Putamen (tissue), 1 donor: ENCODE measurements at places on chromosomes 7 and 10.
A peak's percentile ranks its signal among the peaks of the same experiment; 100 is the strongest.

DNA sequence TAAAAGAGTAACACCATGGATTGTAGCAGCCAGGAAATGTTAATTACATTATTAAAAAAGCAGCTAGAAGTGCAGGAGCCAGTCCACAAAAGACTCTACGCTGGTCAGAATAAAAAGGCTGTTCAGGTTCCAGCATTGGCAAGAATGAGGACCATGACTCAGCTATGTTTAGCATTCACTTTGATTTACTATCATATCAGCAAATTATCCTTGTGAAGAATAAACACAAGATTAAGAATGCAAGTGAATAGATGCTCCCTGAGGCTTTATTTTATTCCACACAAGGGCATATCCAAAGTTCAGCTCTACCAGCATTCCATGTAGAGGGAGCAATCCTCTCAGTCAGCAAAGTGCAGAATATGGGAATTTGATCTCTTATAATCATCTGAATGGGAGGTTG lies 13.6 kb downstream of the DGKB start:
- no peak for DNase-seq

DNA sequence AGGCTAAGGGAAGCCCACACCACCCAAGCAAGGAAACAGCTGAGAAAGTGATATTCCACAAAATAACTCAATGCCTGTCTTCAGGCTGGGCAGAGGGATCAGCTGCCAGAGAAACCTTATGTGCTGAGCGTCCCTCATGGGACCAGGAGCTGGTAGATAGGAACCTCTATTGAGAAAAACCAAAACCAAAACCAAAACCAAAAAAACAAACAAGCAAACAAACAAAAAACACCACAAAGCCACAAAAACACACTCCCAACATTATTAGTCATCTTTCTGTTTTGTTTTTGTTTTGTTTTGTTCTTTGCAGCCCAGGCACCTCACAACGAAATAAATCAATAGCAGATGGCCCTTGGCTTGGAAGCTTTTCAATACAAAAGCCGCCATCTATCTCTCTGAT lies 760.8 kb upstream of the CELF2 start:
- DNase-seq, result no peak

- DNase-seq, result no peak
These were observed 80.6 kb downstream of the VWA2 start for GRCh38 chr10:114319406-114320248.

GRCh38 chr10:88095223-88095721 lies 231.8 kb downstream of the PTEN start:
- DNase-seq, result no peak

DNA sequence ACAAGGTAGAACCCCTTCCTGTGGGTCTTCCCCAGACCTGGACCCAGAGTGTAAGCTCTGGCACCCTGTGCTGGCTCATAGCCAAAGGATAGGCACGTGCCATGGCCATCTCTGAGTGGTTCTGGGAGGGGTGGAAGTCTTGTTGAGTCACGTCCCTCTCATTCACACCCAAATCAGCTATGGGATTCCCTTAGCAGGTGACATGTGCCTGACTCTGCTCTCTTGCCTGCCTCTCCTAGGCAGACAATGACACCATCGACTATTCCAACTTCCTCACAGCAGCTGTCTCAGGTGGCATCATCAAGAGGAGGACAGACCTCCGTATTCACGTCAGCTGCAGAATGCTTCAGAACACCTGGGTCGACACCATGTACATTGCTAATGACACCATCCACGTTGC lies 59.8 kb downstream of the C10orf120 start:
- no peak for DNase-seq

- DNase-seq, result no peak
These were observed 417.5 kb downstream of the KCNMA1 start for GRCh38 chr10:77220150-77220549.

GRCh38 chr7:41809940-41810576 lies 107.2 kb upstream of the INHBA start:
- no peak for DNase-seq

DNA sequence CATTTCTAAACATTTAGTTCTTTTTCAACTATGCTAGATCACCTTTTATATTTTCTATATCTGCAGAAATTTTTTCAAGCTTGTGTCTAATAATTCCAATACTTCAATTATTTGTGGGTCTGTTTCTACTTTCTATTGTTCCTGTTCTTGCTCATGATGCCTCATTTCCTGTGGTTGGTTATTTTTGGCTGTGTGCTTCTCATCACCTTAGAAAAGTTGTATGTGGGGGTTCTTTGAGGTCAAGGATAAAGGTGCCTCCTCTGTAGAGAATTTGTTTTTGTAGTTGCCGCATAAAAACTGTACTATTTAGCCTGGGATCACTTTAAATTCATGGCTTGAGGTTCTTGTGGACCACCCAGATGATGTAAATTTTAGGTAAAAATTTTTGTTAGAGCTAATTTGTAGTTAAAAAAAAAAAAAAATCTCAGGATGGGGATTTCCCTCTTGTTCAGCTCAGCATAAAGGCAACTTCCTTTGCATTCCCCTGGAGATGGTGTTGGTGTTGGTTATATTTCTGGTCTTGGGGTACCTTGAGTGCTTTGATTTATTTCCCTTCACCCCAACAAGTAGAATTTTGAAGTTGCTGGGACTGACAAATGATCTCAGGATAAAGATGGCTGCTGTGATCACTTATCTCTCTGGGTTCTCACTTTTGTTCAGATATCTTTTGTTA lies 27.0 kb upstream of the JAZF1 start:
- DNase-seq, result no peak

DNA sequence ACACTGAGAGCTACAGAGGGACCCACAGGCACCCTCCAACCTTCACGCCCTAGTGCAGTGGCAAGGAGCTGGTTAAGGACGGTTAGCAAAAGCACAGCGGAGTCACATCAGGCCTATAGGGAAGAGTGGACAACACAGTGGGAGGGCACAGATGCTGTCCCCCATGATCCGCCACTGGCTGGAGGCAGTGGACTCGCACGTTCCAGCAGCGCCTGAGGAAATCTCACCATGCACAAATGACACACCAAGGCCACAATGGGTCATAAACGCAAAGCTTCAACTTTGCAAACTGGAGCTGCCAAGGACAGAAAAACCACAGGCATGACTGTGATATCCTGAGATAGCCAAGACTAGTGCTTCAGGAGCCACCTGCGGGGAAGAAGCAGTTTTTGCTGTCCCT lies 58.8 kb downstream of the GRB10 start:
- no peak for DNase-seq

DNA sequence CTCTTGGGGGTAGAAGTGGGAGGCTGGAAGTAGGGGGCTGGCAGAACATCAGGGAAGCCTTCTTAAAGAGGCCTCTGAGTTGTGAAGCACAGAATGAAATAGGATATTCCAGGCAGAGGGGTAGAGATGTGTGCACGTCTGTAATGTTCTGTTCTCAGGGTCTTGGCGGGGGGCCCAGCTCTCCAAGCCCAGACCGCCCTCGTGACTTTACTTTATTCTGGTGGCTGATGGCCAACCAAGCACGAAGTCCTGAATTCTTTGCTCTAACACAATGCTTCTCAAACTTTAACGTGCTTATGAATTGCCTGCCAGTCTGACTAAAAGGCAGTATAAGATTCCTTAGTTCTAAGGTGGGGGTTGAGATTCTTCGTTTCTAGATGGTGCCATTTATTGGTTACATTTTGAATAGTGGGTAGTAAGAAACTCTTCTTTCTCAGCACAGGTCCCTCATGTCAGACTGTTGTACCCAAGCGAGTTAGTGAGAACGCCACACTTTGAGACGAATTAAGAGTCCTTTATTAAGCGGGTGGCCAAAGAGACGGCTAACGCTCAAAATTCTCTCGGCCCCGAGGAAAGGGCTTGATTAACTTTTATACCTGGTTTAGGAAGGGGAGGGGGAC lies 8.2 kb downstream of the PRXL2A start:
- DNase-seq, result no peak

GRCh38 chr10:112456533-112456932 lies 9.5 kb downstream of the VTI1A start:
- DNase-seq, result no peak

- no peak for DNase-seq
These were observed 43.4 kb downstream of the FOXL3 start for GRCh38 chr7:333393-333764.

GRCh38 chr10:119754936-119755335 lies 29.1 kb downstream of the INPP5F start:
- peak; percentile 73 for DNase-seq

- DNase-seq, result no peak
These were observed 10.5 kb upstream of the C10orf71 start for GRCh38 chr10:49288341-49289065.

- DNase-seq, result no peak
These were observed 69.1 kb upstream of the NANOS1 start for GRCh38 chr10:118960157-118961090.

DNA sequence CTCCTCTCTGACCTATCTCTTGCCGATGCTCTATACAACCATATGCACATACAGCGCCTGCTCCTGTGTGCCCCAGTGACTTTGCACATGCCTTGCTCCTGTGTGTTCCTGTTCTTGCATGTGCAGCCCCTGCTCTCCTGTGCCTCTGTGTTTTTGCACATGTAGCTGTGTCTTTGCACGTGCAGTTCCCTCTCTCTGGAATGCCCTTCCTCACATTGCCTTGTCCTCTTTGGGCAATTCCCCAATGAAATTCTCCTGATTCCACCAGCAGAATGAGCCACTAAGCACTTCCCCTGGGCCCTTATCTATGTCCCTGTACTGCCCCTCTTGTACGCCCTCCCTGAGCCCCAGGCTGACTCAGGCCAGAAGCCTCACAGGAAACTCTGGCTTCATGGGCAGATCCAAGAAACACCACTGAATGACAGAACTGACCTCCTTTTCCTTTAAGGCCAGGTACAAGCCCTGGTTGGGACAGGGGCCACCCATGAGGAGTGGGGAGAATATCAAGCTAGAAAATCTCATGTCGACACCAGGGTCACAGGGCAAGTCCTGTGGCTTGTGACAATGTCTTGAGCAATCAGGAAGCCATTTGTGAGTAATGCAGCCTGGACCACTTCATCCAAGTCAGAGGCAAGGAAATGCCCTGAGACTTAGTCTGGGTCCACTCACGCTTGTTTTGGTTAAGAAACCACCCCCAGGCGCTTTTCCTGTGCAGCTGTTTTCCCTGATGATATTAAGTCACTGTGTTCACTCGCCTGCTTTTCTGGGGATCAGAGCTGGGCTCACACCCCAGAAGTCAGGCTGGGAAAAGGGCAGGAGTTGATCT lies 1.9 kb upstream of the ARHGAP22 start:
- DNase-seq, result no peak

DNA sequence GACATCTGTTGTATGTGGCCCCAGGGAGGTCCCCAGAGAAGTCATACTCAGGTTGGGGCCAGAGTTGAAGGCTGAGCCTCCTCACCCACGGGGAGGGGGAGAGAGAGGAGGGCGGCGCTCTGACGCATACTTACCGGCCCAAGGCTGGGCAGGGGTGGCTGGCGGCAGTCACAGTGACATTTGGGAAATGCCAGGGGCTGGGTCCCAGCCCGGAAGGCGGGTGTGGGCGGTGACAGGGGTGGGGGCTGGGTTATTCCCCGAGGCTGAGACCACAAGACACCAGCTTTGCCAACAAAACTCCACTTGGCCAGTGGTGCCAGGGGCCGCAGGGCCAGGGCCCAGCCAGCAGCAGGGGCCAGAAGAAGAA lies 41.1 kb downstream of the RASGEF1A start:
- DNase-seq, result no peak

DNA sequence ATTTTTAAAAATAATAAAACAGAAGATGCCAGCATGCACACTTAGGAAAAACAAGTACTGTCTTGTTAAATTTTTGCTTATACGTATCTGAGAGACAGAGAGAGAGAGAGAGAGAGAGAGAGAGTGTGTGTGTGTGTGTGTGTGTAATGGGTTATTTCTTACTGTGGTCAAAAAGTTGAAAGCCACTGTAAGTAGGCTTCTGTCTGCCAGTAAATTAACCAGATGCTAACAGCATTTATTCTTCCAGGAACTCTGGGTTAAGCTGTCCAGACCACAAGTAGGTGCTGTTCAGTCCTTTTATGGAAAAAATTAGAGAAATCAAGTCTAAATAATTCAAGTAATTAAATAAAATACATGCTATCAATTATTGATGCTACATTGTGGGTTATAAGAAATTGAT lies 39.7 kb downstream of the RNF32 start:
- no peak for DNase-seq

DNA sequence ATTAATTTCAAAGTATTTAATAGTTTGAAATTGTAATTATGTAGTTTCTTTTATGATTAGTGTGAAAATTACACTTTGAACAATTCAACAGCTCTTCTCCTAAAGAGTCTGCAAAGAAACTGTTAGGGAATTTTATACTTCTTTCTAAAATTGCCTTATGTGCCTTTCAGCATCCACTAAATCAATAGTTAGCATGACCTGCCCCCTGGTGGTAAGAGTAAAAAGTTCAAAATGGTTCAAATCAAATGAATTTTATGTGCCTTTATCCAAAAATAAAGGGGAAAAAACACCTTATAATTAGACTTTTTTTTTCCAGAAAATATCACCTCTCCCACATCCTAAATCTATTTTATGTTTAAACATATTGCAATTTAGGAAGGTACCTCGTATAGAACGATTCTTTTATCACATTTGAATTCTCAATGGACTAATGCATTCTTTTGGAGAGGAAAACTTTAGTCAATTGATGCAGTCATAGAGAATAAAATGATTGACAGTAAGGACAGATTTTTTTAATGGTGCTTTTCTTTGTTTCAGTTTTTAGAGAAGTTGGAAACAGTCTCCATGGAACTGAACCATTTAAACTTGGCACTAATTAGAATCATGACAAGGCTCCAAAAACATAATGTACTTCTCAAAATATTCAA lies 163.7 kb downstream of the SEMA3D start:
- peak; percentile 59 for DNase-seq

- DNase-seq, result no peak
These were observed 182.7 kb downstream of the CUX1 start for GRCh38 chr7:102000123-102000522.

- DNase-seq, result no peak
These were observed 983.3 kb upstream of the C7orf33 start for GRCh38 chr7:147607157-147607800.

- DNase-seq, result peak; percentile 51
These were observed 78.7 kb upstream of the C1GALT1 start for GRCh38 chr7:7103343-7104313.

- DNase-seq, result no peak
These were observed 2.1 kb upstream of the RALA start for GRCh38 chr7:39621261-39621660.

DNA sequence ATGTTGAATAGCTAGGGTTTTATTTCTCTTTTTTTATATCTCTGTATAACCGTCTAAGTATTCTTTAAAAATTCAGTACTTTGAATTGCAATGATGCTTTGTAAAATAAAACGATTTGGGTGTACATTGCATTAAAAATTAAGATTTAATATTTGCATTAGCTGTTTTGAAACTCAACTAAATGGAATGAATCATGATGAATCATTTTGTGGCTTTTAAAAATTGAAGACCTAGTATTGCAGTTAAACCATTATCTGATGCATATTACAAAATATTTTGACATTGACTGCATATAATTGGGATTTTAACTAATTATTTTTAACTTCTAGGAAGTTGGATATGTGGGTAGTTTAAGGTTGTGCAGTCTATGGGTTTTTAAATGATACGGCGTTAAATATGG lies 314.0 kb downstream of the CDK14 start:
- no peak for DNase-seq

DNA sequence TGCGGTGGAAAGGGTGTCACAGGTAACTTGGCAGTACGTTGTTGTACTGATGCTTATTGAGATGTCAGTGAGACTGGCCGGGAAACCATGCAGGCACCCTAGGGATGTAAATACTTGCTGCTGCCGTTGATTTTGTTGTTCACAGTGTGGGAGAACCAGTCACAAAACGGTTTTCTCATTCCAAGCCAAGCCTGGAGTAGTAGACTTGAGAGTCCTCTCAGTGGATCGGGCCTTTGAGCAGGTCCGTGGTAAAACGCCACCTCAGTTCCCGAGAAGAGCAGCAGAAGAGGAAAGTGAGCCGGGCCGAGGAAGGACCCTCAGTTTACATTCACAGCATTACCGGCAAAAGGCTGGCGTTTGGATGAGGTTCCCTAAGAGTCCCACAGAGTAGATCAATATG lies 1.1 kb downstream of the JAKMIP3 start:
- DNase-seq, result no peak
